Endothelial cell of coronary artery (primary cell): ENCODE measurements at places on chromosomes 16 and 17. TPM values are rescaled to one million over a fixed set of nuclear protein-coding genes. Genes with fewer than 3 reads are reported as not detected.

SDR42E2 gene
- under 0.01 and 0.09 TPM in 2 replicates for total RNA-seq

LHX1 gene
- total RNA-seq: not detected in 2 replicates

ABCA6 gene
- 11.1 and 33.5 TPM in 2 replicates for total RNA-seq

SPN gene
- total RNA-seq: not detected in 2 replicates

CD7 gene
- not detected in 2 replicates for total RNA-seq

DRC3 gene
- 1.3 and 1.5 TPM in 2 replicates for total RNA-seq

PERCC1 gene
- total RNA-seq: not detected in 2 replicates

PRR35 gene
- not detected in 2 replicates for total RNA-seq

RTN4RL1 gene
- total RNA-seq: not detected in 2 replicates

CIITA gene
- total RNA-seq: 0.09 TPM in 2 replicates

SOX15 gene
- 0.09 and 0.28 TPM in 2 replicates for total RNA-seq

SEPTIN12 gene
- not detected in 2 replicates for total RNA-seq

MYH11 gene
- total RNA-seq: under 0.01 TPM in 2 replicates

HOXB13 gene
- total RNA-seq: not detected in 2 replicates

CACNG3 gene
- not detected in 2 replicates for total RNA-seq
